ENCODE measurements at places on chromosomes 16 and 17.

DNA sequence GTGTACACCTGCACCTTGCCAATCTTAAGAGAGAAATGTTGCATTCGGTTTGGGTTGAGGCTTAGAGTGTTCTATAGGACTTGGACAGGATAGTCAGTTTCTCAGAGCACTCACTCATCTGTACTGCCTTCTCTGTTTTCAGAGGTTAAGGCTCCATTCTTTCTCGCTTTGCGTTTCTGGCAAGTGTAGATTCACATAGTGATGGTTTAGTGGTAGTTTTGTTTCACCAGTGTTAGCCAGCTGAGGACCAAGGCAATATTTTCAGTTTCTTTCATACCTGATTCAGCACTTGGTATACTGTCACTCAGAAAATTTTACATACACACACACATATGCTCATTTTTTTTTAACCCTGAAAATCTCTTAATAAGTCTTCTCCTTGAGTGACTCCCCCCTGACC, 1.3 kb downstream of the ATXN1L start:
- DNase-seq: no peak

DNA sequence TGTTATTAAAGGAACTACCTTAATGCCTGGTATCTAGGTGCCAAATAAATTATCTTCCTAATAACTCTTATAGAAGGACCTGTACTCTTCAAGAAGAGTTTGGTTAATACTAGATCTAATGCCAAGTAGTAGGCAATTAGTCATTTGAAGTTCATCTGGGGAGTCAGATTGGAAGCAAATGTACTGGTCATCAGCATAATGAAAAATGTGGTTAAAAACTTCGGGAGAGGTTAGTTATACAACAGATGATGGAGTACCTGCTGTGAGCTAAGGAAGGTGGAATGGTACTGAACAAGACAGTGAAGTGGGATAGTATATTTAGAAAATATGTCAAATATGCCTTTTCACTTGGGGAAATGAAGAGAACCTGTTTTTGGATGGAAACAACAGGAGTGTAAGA, 49.2 kb downstream of the TNRC6A start:
- no peak for DNase-seq

DNA sequence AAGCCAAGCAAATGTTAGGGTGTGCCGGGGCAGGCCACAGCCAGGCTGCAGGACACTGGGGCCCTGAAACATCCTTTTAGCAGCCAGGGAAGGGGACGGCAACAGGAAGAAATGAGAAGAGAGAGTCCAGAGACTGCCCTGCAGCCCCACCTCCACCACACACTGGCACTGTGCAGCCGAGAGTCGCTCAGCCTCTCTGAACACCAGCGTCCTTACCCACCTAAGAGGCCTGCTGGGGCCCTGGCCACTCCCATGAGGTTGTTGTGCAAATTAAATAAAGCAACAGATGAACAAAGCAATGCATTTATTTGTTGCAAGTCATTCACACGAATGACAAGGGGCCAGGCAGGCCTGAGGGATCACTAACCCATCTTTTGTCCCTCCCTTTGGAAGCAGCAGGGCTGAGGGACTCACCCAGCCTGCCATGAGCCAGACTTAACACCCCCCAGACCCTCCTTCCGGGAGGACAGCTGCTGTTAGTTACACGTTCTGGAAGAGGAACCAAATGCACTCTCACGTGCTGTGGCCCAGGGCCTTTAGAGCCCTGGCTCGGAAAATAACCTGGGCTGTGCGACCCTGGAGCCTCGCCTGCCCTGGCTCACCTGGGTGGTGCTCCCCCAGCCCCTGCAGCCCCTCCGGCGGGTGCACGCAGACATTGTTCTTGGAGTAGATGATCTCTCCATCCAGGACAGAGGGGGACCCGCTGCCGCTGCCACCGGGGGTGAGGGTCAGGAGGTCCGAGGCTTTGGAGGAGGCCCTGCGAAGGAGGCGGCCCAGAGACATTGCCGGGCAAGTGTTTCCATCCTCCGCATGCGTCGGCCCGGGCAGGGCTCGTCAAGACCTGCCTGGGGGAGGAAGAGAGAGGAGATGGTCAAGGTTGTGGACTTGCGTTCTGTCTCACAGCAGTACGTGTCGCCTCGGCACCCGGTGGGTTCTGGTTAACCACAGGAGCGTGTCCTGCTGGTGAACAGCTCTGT, 22.6 kb downstream of the TBC1D16 start:
- no peak for DNase-seq

DNA sequence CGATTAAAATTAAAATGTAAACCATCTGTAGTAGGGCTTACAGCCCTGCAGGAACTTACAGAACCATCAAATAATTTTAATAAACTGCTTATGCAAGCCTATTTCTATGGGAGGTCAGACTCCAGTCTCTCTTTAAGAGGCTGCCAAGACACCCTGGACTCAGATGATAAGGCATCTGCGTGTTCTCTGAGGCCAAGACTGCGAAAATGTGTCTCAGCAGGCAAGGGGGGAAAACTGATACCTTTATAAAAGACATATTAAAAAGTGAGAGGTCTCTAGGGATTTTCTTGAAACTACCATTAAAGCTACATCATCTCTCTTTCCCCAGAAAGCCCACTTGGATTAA, 32.2 kb downstream of the MPHOSPH6 start:
- no peak for DNase-seq

DNA sequence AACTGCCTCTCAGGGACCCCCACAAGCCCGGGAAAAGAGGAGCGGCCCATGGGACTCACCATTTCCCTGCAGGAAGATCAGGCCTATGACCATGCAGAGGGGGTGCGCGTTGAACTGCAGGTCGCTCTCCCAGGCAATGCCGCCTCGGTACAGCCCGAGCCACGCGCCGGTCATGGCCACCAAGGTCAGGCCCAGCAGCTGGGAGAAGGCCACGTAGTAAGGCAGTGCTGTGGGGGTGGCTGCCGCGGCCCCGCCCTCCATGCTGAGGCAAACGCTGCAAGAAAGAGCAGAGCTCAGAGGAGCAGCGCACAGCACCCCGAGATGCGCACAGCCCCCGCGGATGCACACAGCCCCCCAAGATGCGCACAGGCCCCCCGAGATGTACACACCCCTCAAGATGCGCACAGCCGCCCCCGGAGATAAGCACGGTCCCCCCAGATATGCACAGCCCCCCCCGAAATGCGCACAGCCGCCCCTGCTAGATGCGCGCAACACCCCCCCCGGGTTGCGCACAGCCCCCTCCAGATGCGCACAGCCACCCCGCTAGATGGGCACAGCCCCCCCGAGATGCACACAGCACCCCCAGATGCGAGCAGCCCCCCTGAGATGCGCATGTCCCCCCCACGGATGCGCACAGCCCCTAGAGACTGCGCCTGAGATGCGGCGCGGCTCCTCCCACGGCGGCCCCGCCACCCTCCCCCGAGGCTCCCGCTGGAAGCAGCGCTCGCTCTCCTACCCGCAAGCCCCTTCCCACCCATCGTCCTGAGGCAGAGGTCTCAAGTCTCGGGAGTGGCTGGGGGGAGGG, 8.6 kb downstream of the CYB561 start:
- DNase-seq: no peak

- DNase-seq: peak; percentile 30
Observed at GRCh38 chr16:84925092-84925772, 86.1 kb downstream of the ZDHHC7 start.

DNA sequence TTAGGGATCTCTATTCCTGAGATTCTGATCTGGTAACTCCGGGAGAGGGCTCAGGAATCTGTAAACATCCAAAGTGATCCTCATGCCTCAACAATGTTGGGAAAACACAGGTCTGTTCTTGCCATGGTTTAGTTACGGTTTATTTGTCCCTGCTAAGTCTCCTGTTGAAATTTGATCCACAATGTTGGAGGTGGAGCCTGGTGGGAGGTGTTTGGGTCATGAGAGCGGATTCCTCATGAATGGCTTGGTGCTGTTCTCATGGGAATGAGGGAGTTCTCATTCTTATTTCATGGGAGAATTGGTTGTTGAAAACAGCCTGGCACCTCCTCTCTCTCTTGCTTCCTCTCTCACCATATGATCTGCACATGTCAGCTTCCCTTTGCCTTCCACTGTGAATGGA, 608.6 kb upstream of the GOT2 start:
- DNase-seq: no peak
